T-helper 2 cell treated with Interferon-gamma antibody and Interleukin-4, amounts not matched to agents 5 μg/mL and 100 μg/mL, for 36 hours (primary cell): ENCODE measurements at places on chromosomes 7 and 10.

- H3K36me3 ChIP-seq, result peaks cover 64% of the 10 kb centered on the region
- H3K27ac ChIP-seq, result peak overlapping the region; percentile 90
- H3K4me1 ChIP-seq, result peaks cover 70% of the 10 kb centered on the region
- no peaks in the 10 kb centered on the region for H3K27me3 ChIP-seq
- DNase-seq, result no peak
Measured at GRCh38 chr7:130926001-130926691, 192.1 kb upstream of the KLF14 start.

- no peak overlapping the region for H3K27ac ChIP-seq
- peaks cover 8% of the 10 kb centered on the region for H3K27me3 ChIP-seq
- no peak overlapping the region for H3K4me3 ChIP-seq
- H3K4me1 ChIP-seq, result no peaks in the 10 kb centered on the region
- no peaks in the 10 kb centered on the region for H3K36me3 ChIP-seq
Measured at GRCh38 chr7:94135180-94135579, 131.0 kb upstream of the BET1 start.

- no peak overlapping the region for H3K4me3 ChIP-seq
- DNase-seq, result no peak
- no peaks in the 10 kb centered on the region for H3K27me3 ChIP-seq
Measured at GRCh38 chr7:82481499-82482097, 38.0 kb upstream of the CACNA2D1 start.

- DNase-seq, result no peak
- no peaks in the 10 kb centered on the region for H3K4me1 ChIP-seq
- no peaks in the 10 kb centered on the region for H3K27me3 ChIP-seq
- no peak overlapping the region for H3K27ac ChIP-seq
- H3K36me3 ChIP-seq, result no peaks in the 10 kb centered on the region
Measured at GRCh38 chr10:75592791-75593643, 161.6 kb downstream of the LRMDA start.
